ENCODE measurements at places on chromosomes 1 and 21.

DNA sequence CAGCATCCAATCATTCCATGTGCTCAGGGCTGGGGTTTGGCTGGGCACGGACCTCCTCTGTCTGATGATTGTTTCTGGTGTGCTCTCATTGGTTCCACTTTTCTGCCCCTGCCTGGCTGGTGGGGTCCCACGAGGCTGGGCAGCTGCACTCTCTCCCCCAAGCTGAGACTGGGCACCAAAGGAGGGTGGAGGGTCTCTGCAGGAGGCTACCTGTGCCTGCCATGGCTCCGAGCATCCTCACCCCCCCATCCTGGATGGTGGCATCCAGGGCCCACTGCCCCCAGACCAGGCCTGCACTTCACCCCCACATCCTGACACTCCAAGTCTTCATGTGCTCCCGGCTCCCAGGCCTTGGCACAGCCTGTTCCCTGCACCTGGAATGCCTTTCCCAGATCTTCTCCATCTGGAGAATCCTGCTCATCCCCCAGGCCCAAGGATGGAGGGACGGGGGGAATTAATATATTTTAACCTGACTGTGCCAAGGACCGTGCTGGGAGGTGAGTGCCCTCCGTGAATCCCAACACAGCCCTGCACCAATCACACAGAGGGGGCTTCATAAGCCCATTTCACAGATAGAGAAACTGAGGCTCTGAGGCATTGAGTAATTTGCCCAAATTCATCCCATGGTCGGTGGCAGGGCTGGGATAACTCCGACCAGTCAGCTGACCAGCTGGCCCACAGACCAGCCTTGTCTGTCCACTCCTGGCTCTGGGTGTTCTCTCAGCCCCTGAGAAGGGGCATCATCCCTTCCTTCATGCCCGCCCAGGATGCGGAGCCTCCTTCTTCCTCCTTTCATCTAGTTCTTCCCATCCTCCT, 403.4 kb downstream of the MATN1 start:
- no peak for DNase-seq

DNA sequence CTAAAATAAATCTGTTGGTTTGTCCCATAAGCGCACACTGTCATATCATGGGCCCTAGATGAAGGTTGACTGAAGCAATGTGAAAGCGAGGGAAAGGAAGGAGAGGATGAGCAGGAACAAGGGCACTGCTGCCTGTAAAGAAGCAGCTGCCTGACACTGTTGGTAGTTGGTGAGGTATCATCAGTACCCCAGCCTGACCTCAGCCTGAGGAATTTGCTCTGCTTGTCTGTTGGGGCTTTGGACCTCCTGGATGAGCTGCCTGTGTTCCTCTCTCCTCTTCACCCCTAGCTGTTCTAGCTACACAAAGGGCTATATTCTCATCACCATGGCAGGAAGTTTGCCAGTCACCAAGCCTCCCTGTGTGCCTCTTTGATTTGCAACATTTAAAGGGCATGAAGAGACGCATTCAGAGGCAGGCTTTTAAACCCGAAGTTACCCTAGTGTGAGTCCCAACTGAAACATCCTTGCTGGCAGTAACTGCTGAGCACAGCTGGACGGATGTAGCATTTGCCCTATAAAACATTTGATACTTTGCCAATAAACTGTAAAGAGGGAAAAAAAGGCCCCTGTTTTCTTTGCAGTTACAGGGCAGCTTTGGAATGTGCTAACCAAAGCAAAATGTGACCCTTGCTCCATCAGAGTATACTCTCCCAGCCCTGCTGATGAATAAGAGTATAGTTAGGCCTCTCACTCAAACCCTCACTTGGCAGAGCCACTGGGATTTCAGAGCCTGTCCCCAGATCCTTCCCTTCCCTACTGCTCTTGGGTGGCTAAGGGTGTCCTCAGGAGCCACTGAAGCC, 22.2 kb upstream of the SPATA6 start:
- DNase-seq: peak; percentile 24

GRCh38 chr1:90781534-90781933, 64.4 kb upstream of the BARHL2 start:
- no peak for DNase-seq

GRCh38 chr1:32464716-32465577, at the start of gene ZBTB8B:
Gene ZBTB8B, plus strand, starts transcription at chr1:32465072. Its CDS starts 5,553 bp downstream, at chr1:32470625.
- peak; percentile 63 for DNase-seq

DNA sequence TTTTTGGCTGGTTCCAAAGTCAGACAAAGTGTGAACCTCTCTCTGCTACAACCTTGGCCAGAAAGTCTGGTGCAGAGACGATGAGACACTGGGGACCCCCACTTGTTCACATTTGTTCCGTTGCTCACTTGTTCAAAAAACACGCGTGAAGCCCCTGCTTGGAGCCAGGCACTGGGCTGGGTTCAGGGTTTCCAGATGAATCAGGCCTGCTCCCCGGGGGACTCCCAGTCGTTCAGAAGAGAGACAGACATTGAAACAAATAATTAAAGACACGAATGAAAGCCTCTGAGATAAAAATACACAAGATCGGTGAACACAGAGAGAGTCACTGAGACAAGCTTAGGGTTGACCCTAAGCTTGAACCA, 101.5 kb upstream of the RUNX3 start:
- DNase-seq: no peak

DNA sequence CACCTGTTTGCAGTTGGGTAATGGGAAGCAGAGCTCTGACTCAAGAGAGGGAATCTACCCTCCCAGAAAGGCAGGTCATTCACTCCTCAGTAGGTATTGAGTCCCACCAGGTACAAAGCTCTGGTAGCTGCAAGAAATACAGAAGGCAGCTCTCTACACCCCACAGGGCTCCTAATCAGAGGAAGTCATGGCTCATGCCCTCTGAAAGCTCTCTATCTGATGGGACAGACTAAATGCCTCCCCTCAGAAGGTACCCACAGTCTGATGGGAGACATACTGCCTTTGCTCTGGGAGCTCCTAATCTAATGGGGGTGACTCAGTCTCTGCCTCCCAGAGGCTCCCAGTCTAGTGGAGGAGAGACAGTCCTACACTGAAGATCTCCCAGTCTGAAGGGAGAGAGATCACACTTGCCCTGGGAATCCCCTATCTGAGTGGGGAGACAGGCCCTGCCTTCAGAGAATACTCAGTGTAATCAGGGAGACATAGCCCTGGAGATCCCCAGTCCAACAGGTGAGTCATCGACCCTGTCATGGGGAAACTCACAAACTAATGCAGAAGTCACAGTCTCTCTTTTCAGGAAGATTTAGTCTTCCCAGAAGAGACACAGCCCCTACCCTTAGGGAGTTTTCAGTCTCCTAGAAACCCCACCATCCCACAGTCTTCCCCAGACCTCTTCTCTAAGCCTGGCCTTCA, 23.7 kb downstream of the CAMK1G start:
- peak; percentile 95 for DNase-seq

GRCh38 chr1:50492142-50492541, 68.9 kb upstream of the DMRTA2 start:
- no peak for DNase-seq

DNA sequence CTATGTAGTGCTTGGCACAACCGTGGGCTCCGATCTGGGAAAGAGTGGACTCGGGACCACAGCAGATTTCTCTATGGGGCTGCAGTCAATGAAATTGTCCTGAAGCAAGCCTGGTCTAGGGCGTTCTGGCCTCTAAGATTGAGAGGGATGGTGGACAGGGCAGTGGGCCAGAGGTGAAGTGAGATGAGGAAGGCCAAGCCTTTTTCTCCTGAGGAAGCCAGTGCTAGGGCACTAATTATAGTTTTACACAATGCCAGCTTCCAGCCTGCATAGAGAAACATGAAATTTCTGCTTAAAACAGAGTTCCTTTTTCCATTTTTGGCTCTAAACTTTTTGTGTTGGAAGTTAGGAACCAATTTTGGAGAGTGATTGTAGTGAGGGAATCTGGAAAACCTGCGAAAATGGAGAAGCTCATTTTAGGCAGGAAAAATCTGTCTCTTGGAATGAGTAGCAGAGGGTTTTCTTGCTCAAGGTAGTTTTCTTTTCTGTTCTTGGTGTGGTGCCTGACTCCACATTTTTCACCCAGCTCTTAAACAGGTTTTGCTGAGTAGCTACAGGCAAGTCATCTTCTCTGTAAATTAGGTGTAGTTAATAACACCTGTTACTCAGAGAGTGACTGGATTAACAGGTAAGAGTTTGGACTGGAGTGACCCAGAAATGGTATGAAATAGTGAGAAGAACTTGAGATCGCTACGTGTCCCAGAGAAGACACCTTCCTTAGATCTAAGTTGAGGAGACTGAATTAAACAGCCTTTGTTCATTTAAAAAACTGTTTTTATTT, 22.1 kb downstream of the UCK2 start:
- peak; percentile 69 for DNase-seq

DNA sequence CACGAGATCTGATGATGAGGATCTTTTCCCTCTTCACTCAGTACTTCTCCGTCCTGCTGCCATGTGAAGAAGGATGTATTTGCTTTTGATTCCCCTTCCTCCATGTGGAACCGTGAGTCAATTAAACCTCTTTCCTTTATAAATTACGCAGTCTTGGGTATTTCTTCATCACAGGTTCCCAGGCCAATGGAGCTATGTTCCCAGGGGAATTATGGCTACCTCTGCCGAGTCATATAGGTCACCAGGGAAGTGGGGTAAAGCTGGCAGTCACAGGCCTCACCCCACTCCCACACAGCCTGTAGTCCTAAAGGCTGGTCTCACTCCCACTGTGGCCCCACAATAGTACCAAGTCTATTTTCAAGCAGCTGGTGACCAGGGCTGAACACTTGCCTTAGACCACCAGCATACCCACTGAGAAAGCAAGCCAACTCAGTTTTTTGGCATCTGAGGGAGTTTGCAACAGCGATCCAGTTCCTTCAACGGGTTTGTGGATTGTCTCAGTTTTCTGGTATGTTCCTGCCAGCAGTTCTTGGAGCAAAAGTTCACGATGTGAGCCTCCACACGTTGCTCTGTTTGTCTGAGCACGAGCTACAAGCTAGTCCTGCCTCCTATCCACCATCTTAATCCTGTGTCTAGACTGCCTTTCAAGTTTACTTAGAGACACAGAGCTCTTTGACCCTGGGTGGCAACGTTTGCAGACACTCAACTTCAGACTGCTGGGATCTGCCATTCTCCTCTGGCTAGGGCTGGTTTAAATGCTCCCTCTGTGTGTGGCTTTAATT, 104.5 kb downstream of the CENPF start:
- no peak for DNase-seq

DNA sequence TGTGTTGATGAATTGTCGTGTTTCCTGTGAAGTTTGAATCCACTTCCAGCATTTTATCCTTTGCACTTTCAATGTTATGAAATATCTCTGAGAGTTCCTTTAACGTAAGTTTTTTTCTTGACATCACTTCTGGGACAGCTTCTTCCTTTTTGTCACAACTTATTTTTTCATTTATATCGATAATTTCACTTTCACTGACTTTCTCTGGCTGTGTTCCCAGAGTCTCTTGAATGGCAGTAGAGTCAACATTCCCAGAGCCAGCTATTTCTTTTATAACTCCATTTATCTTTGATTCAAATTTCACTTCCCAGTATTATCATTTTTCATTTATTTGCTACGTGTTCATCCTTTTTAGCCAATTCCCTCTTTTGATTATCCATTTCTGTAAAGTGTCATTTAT, 256.5 kb downstream of the PAPPA2 start:
- no peak for DNase-seq

GRCh38 chr1:192896376-192896775, 87.5 kb downstream of the RGS2 start:
- no peak for DNase-seq

DNA sequence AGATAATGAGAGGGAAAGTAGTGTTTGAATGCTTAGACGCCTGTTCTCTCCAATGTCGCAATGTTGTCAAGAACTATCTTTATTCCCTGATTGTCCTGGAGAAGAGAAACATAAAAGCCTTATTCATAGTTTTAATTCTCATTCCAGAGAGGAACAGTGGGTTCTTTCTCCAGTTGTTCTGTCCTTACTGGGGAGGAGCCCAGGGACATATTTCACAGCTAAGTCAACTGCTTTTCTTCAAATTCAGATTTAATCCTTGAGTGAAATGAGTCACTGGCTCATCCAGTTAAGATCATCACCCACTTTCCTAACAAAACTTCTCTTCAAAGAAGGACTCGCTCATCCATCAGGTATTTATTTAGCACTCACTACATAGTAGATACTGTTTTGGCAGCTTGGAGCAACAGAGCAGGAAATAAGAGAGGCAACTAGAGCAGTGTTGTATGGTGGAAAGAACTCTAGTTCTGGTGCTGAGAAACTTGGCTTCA, 365.7 kb upstream of the USP24 start:
- peak; percentile 84 for DNase-seq

Measured in epithelial cell of esophagus (primary cell).